ENCODE measurements at places on chromosomes 4 and X.

GRCh38 chr4:36260731-36261130 lies 16.4 kb upstream of the ARAP2 start:
- no peak for DNase-seq

DNA sequence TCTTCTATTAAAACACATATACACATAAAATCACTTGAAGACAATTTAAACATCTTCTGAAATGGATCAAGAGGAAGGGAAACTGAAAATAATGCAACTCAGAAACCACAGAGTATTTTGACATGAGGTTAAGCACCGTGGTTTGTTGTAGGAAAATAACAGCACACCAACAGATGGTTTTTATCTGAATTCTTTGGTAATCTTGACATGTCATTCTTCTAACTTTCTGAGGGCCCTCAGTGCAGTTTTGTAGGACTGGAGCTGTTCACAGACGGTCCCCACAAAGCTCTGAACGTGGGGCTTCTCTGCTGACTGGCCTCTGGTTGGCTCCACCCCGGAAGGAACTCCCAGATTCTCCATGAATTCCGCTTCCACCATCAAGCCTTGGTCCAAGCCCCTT lies 16.0 kb upstream of the TLR8 start:
- DNase-seq: no peak

DNA sequence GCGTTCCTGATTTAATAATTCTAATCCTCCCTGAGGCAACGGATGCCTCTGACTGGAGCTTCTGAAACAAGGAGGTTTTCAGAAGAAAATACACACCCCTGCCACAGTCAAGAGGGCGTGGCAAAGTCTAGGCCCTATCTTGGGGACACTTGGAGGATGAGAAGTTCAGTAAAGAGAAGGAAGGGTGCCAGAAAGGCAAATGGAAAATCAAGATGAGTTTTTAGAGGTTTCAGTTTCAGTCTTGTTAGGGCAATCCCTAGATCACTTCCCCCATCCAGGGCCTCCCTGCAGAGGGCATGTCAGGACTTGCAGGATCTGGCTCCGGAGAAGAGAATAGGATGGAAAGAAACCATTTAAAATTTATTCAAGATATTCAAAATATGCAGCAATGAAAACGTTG lies 28.5 kb upstream of the FGF2 start:
- DNase-seq: no peak

- DNase-seq: no peak
Observed at GRCh38 chrX:141668371-141668770, 30.2 kb downstream of the SPANXD start.

DNA sequence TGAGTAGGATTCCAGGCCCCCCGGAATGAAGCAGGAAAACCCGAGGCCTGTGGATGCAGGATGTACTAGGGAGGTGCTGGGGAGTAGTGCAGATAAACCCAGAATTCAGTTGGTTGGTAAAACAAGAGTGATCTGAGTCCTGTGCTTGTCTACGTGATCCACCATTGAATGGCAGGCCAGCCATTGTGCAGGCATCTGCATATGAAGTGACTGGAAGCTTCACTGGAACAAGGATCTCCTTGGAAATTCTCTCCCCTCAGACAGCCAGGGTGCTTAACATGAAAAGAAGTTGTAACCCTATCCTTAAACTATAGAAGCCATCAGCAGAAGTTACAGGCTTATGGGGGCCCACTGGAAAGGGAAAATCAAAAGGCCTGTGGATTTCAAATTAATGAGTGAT lies 656 bp upstream of the GSPT2 start:
- no peak for DNase-seq

- DNase-seq: no peak
Observed at GRCh38 chrX:134936542-134936941, 54.2 kb upstream of the SMIM10 start.

DNA sequence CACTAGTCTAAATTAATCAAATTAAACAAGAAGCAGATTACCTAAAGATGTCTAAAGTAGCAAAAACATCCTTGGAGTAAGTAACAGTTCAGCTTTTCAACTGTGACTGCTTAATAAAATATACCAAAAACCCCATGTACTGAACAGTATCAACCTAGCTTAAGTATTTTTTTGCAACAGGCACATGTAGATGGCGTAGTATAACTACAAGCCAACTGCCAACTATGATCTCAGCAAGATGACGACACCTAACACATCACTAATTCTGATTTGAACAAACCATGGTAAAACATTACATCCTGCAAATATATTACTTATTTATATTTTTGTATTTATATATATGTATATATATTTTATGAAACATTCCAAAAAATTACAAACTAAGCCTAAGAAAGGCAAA lies 24.5 kb downstream of the DHX15 start:
- DNase-seq: no peak

All from activated T-helper 1 cell treated with anti-CD3 and anti-CD28 coated beads, Interleukin-2, amount 50 U/mL, for 16 hours (primary cell).